ENCODE measurements at places on chromosomes 2 and 18.
A peak's percentile ranks its signal among the peaks of the same experiment; 100 is the strongest.

DNA sequence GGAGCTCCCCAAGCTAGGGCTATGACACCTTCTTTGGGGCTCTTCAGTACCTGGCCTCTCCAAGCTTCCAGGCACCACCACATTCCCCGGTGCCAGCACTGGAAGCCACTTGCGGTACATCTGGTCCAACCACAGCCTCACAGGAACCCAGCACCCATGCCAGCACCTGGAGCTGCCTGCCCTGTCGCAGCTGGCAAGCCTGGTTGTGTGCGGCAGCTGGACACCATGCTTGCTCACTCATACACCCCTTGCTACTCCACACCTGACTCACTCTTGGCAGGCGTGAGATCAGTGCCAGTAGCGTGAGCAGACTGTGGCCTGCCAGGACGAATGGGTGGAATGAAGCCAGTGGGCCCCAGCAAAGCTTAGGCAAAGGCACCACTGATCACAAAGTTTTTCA lies 34.0 kb downstream of the LRRTM4 start:
- DNase-seq = no peak

GRCh38 chr2:233938676-233939370 lies 21.6 kb downstream of the TRPM8 start:
- DNase-seq = no peak

- DNase-seq = no peak
Observed at GRCh38 chr2:118678985-118679384, 168.5 kb downstream of the EN1 start.

GRCh38 chr2:114580691-114581090 lies 138.2 kb downstream of the DPP10 start:
- DNase-seq = no peak

GRCh38 chr2:240597419-240598181 lies 11.1 kb downstream of the CAPN10 start:
- DNase-seq = no peak

DNA sequence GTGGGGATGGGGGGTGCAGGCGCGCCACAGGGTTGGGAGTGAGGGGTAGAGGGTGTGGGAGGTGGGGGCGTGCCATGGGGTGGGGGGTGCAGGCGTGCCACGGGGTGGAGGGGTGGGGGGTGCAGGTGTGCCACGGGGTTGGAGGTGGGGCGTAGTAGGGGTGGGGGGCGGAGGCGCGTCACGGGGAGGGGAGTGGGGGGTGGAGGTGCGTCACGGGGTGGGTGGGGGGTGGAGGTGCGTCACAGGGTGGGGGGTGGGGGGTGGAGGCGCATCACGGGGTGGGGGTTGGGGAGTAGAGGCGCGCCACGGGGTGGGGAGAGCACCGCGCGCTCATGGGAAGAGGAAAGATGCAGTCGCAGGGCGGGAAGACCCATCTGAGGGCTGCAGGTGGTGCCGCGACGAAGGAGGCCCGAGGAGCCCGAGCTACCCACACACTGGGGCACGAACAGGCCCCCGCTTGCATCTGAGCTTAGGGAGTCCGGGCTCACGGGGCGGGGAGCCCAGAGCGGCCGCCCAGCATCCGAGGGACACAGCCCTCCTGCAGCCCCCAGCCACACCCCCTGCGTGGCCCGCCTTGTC lies 37.5 kb downstream of the SNED1 start:
- no peak for DNase-seq

GRCh38 chr18:36460854-36461253 lies 163.3 kb downstream of the FHOD3 start:
- DNase-seq = no peak

DNA sequence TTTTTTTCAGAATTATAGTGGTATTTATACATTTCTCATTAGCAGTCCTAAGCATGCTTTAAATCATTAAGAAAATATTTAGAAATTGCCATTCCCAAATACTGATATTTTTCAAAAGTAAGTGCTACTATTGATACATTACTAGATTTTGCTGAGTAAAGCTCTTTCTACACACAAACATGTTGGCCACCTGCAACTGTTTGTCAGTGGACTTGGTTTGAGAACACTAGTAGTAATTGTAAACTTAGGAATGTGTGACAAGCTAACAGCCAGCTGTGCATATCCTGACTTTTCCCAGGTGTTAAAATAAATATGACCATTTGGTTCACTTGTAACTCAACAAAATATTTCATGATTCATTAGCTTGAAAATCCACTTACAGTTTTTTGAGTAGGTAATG lies 103.1 kb downstream of the MSTN start:
- DNase-seq = no peak

GRCh38 chr2:171858397-171858958 lies 35.6 kb downstream of the SLC25A12 start:
- DNase-seq = peak; percentile 53

DNA sequence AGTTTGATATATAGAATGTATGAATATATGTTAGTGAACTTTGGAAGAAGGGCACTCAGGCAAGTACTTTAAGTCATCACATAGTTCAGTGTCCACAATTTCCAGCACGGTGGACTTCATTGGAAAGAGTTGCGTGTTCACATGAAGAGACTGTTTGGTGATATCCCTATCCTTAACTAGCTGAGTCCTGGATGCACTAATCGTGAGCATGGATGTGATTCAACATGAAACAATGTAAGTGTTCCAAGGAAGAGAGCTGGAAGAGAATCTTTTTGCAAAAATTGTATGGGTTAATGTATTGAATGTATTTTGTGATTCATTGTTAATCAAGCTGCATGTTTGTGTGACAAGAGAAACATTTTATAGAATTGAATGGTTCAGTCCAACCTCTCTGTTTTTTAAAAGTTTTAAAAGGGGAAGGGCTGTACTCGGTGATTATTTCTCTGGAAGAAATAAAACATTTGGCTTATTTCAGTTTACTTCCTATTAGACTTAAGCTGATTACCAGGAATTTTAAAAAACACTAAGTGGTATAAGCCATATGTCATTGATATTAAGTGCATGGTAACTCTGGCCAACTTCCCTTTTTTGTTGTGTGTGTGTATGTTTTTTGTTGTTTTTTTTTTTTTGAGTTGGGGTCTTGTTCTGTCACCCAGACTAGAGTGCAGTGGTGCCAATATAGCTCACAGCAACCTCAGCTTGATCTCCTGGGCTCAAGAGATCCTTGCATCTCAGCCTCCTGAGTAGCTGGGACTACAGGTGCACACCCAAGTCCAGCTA lies 8.6 kb downstream of the XRCC5 start:
- no peak for DNase-seq

- no peak for DNase-seq
Observed at GRCh38 chr2:198036029-198036879, 231.9 kb downstream of the PLCL1 start.

- peak; percentile 5 for DNase-seq
Observed at GRCh38 chr2:165274698-165275097, 35.5 kb downstream of the SCN2A start.

- DNase-seq = peak; percentile 57
Observed at GRCh38 chr2:55026202-55026601, 24.0 kb downstream of the RTN4 start.

DNA sequence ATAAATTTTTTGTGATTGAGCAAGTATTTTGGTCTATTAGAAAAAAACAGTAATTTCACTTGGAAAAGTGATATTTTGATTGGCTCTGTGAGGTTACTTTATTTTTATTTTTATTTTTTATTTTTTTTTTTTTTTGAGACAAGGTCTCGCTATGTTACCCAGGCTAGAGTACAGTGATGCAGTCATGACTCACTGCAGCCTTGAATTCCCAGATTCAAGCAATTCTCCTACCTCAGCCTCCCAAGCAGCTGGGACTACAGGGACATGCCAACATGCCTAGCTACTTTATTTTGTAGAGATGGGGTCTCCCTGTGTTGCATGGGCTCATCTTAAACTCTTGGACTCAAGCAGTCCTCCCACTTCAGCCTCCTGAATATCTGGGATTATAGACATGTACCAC lies 60.9 kb upstream of the MGAT5 start:
- peak; percentile 61 for DNase-seq

DNA sequence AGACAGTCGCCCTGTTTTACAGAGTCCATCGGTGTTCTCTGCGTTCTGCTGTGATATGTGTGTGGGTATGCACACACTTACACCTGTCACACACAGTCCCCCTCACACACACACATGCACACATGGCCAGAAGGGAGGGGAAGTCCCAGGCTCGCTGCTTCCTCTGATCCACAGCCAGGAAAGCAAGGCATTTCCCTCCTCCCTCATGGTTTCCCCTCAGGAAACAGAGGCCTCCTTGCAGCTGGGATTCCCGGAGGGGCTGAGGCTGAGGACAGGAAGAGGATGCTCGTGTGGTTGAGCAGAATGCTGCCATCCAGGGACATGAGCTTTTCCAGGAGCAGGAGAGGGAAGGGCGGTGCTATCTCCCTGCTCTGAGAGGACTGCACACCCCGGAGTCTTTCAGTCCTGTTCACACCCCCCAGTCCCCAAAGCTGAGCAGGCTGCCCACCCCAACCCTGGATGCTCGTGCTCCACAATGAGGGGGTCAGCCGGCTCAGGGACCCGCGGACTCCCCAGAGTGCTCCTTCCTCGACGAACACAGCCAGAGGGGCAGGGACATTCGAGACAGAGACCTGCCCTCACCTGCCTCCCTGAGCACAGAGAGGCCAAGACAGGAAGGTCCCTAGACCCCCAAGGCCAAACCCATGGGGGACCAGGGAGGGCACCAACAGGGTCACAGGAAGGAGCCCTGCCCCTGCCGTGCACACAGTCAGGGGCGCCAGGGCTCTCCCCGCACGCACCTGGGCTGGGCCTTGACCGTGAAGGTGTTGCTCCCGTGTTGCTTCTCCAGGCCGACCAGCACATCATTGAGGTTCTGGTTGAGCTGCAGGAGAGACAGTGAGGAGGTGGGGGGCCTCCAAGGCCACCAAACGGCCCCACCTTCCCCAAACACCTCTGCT lies 45.3 kb downstream of the BIN1 start:
- DNase-seq = no peak

- no peak for DNase-seq
Observed at GRCh38 chr2:63587814-63588384, 378 bp downstream of the WDPCP start.

DNA sequence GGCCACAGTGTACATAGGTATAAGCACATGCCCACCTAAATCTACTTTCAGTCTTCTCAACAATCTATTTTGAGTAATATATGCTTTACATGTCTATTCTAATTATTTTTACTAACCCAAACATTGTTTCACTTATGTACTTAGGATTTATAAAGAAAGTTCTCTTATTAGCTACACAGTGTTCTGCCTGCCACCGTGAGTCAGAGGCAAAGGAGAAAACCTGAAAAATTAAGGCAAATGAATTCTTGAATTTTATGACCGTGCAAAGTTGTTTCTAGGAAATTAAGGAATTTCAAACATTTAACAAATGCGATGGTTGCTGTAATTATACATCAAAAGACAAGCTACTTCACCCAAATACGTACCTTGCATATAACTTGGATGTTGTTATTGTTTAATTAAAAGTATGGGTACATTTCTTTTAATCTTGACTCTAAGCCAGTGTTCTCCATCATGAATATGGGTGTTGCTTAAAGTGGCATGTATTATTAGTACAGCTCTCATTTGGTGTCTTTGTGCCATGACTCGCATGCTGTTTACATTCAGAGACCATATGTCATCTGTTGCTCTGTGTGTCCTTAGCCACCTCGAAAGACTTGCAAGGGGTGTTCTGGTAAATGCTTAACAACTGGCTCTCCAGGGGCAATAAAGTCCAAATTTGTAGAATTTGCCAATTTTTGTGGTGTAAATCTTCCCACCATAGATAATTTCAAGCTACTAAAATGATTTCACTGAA lies 154.3 kb upstream of the FN1 start:
- DNase-seq = no peak

- peak; percentile 30 for DNase-seq
Observed at GRCh38 chr2:31526946-31527732, 53.6 kb downstream of the SRD5A2 start.

- DNase-seq = no peak
Observed at GRCh38 chr18:50590593-50590992, 30.7 kb downstream of the MAPK4 start.

DNA sequence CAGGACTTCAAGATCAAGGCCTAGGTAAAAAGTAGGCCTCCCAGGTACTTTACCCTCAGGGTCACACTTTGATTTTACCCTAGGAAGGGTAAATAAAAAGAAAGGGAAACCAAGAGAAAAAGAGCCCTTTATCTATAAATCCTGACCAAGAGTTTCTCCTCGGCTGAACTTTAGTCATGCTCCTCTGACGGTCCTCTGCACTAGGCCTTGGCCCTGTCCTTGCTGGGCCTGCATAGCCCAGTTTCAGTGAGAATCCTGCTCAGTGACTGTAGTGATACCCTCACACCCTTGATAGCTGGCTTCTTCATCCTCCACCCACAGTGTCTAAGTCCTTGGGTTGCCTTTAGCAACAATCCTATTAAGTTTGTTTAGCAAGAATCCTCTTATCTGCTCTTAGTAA lies 20.5 kb upstream of the ITSN2 start:
- DNase-seq = no peak

DNA sequence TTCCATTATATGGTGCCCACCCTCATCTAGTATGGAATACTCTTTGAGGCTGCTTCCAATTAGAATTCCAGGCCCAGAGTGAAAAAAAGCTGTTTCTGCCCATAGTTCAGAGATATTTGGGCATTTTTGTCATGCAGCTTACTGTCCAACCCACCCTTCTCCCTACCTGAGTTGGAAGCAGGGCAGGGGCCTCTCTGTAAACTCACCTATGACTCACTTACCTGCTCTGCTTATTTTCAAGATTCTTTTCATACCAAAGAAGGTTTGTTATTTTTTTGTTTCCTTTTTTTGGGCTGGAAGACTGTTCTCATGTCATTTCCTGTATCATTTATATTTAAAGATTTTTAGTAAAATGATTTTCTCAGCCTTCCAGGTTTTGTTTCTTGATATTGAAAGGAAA lies 38.4 kb upstream of the PPP1R1C start:
- peak; percentile 25 for DNase-seq

DNA sequence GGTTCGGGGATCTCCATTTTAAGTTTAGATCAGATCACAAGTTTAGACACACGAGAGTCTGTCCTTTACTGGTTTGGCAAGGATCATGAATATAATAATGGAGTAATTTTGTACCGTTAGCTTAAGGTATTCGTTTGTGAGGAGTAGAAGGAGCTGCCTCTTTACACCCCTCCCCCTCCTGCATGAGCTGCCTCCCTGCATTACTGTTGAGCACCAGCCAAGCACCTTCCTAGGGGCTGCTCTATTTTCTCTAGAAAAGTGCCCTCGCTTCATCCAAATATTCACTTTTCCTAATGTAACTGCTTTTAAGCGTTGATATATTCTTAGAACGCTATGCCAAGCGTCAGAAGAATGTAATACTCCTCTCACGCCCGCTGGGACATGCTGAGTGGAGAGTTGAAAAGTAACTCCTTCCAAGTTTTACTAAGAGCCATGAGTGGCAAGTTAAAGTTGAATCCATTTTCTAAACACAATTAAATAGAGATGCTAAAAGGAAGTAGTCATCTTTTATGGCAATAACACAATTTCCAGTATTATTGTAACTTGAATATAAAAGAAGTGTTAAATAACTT lies 25.4 kb upstream of the SCN7A start:
- no peak for DNase-seq

DNA sequence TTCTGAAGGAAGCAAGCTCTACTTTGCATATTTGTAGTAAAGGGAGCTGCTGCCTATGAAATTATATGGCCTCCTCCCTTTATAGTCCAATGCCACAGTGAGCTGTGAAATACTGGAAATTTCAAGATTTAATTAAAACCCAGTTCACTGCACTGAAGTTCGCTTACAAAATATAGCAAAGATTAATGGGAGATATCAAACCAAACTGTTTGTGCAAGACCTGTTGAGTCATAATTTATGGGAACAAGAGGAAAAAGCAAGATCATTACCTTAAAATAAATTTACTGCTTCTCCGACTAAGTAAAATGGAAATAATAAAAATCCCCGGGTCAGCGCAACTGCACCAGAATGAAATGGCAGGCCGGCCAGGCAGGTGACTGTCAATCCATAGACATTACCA lies 215.5 kb upstream of the RAB6C start:
- no peak for DNase-seq
